ENCODE measurements at places on chromosomes 3 and 15.

DNA sequence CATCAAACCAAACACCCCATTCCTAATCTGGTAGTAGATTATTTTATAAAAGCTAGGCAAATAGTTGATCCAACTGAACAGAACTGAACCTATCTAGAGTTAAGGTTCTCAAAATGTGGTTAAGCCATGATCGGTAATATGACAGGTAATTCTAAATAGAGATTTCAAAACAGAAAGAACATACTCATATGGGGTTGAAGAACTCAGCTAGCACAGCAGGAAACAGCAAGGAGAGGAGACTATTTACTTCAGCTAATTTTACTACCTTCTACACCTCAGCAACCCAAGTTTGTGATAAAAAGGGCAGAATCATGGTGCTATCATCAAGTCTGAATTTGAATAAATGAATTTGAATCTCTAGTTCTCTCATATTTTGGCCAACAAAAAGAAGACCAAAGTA lies 11.8 kb downstream of the CD47 start:
- no peak for DNase-seq

DNA sequence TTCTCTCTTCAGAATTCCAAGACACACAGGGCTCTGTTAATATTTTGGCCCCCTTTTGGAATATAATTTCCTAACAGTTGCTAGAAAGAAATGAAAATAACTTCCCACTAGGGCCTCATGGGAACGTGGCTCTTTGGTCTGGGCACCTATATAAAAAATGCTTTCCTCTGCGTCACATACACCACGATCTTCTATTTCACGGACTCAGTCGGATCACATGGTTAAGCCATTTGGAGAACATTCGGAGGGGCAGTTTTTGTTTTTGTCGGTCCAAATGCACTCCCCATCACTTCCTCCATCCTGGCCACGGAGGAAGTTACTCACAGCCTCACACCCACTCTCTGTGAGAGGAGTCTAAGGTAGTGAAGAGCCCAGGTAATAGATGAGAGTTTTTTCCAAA lies 21.0 kb downstream of the TMEM44 start:
- DNase-seq, result no peak

DNA sequence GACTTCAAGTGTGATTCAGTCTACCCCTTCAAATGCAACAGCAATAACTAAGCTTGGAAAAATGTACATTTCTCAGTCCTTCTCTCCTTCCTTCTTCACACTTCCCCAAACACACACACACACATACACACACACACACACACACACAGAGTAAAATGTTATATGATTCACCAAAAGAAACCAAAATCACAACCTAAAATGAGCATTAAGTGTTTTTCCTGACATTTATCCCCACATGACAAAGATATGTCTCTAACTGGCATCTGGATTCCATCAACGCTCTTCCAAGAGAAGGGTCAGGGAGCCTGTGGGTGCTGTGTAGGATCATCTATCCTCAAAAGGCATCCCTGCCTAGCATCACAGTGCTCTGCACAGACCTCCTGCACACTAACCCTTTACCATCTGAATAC lies 21.0 kb downstream of the PDZRN3 start:
- no peak for DNase-seq

- peak; percentile 65 for DNase-seq
Measured at GRCh38 chr15:99118801-99119546, 14.1 kb downstream of the SYNM start.

DNA sequence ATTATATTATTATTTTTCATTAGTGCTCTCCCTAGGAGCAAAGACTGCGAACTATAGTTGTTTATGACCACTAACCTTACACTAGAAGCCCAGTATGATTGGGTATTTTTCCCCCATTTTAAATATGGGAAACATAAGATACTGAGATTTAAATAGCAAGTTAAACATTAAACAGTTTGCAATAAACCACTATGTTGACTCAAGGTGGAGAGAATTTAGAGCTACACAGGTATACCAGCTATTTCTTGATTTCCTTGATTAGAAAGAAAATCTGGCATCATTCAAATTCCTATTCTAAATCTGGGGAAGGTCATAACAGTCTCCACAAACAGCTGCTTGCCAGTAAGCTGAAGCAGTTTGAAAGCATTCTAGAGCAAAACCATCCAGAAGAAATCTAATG lies 863.8 kb upstream of the CFAP20DC start:
- DNase-seq, result no peak

DNA sequence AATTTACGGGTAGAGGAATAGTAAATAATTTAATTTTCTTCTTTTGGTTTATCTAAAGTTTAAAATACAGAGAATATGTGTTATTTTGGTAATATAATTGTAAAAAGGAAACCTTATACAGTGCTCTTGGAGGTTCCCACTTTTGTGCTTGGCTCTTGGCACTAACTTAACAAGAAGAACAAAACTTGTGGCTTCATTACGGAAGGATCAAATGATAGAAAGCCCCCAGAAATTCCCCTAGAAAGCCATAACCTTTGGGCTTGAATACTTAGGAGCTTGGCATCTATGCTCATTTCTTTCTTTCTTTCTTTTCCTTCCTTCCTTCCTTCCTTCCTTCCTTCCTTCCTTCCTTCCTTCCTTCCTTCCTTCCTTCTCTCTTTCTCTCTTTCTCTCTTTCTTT lies 197.5 kb downstream of the SOX2 start:
- DNase-seq, result no peak

DNA sequence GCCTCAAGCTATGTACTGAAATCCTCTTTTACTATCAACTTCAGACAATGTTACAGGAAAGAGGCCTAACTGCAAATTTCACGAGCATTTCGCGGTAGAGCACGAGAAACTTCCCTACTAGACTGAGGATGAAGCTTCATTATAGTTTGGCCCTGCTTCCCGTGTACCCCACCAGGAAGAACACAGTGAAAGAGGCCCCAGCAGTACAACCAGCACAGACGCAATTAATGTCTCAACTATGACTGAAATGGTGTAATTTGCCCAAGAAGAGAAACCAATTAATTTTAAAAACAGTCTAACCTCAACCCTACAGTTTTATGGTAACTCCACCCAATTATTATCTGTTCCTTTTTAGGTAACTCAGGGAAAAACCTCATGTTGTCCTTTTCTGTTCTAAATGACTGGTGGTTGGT lies 12.1 kb downstream of the CHSY1 start:
- DNase-seq, result no peak

DNA sequence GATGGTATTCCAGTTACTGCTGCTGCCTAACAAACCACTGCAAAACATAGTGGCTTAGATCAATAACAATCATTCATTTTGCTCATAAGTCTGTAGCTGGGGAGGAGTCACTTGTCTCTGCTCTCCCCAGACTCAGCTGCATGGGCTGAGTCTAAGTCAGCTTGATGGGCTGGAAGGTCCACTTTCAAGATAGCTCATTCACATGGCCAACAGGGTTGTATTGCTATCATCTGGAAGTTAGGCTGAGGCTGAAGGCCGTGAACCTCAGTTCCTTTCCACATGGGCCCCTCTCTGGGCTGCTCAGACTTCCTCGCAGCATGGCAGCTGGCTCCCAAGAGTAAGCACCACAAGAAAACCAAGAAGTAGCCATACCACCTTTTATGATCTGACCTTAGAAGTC lies 28.7 kb upstream of the BFSP2 start:
- no peak for DNase-seq

GRCh38 chr3:74839566-74839965 lies 225.1 kb upstream of the CNTN3 start:
- DNase-seq, result no peak

GRCh38 chr15:84983294-84983693 lies 1.6 kb downstream of the PDE8A start:
- no peak for DNase-seq
